Large intestine (tissue), 12 donors: ENCODE measurements at places on chromosomes 13 and 19.

DNA sequence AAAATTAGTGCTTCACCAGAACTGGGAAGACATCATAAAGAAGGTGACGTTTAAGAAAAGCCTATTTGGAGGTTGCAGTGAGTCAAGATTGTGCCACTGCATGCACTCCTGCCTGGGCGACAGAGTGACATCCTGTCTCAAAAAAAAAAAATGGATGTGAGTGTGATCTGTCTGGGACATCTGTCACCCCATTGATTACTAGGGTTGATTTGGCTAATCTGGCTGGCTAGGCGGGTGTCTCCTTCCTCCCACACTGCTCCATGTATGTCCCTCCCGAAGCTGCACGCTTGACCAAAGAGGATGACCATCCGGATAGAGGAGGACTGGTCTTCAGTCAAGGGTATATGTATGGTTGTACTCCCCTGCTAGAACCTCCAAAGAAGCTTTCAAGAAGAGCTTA, 2.6 kb downstream of the GTF2F2 start:
- no peak for DNase-seq

DNA sequence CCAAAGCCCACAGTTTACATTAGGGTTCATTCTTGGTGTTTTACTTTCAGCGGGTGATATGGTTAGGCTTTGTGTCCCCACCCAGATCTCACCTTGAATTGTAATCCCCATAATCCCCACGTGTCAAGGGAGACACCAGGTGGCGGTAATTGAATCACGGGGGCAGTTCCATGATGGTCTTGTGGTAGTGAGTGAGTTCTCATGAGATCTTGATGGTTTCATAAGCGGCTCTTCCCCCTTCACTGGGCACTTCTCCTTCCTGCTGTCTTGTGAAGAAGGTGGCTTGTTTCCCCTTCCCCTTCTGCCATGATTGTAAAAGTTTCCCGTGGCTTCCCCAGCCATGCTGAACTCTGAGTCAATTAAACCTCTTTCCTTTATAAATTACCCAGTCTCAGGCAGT, 12.0 kb downstream of the FPR2 start:
- no peak for DNase-seq

DNA sequence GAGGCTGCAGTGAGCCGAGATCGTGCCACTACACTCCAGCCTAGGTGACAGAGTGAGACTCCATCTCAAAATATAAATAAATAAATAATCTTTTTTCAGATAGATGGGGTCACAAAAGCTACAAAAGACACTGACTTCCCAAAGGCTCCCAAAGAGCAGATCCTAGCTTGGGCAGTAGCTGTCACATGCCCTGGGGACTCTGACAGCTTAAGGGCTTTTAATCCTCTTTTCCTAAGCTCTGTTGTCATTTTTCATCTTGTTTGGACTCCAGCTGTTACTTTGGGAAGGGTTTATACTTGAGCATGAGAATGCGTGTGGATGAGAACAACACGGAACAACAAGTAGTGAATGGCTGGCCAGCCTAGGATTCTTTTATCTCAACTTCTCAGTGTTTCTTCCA, 231.7 kb downstream of the MZT1 start:
- DNase-seq: no peak

GRCh38 chr13:76527041-76527440, 359.2 kb downstream of the KCTD12 start:
- DNase-seq: no peak
